IPS DF 19.7 (cell line): ENCODE measurements at places on chromosomes 2 and 18.

- DNase-seq: no peak
Observed at GRCh38 chr2:182933629-182934028, 67.2 kb upstream of the FRZB start.

DNA sequence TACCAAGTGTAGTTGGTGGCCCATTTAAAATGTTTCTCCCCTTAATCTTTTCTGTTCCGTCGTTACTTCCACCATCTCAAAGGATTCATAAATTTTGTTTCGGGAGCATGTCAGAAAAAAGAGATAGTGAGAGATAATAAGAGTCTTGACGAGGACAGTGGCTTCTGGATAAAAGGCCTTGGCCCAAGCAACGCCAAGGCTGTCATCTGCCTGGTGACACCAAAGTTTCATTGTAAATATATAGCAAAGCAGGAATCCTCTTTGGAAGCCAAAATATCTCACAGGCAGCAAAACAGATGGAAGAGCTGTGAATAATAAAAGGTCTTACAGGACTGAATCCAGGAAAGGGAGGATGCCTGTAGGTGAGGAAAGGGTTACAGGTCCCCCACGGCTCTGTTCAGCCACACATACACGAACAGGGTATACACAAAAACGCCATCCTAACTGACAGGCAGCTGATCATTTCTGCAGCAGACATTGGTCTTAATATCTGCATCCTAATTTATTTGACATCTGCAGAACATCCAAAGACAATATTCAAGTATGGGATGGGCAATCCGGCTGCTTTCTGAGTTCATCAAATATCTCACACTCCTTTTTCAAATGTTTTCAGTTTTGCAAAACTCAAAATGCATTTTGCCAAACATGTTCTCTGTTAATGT lies 382.8 kb downstream of the OSR1 start:
- no peak for DNase-seq

DNA sequence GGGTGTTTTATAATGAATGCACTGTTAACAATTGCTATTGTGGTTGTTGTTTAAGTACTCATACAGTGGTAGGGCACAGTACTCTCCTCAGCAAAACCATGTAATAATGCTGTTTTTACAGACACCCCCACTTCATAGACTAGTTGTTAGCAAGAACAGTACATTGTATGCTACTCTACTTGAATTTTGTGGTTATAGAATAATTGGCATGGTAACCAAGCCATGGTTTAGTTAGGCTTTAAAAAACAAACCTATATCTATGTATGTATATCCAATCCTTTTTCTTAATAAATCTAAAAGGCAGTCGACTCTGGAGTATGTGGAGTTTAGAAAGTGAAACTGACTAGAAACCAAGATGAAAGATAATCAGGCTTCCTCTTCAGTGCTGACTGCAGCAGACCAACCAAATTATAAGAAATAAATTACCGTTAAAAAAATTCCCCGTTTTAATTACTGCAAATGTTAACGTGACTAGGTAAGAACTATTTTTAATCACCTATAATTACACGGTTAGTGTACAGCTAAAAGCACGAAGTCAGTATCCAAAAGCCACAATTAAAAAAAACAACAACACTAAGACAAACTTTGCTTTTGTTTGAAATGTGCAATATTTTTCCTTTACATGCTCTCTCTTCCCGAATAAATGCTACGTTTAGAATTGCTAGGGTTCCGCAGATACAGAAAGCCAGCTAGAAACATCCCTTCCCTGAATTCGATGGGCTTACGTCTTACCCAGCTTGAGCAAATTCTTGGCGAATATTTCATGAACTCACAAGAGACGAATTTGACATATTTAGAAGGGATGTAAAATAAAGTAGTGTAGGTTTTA lies 113.3 kb upstream of the SERTAD2 start:
- no peak for DNase-seq

- no peak for DNase-seq
Observed at GRCh38 chr2:121790276-121790956, 35.0 kb downstream of the TSN start.

DNA sequence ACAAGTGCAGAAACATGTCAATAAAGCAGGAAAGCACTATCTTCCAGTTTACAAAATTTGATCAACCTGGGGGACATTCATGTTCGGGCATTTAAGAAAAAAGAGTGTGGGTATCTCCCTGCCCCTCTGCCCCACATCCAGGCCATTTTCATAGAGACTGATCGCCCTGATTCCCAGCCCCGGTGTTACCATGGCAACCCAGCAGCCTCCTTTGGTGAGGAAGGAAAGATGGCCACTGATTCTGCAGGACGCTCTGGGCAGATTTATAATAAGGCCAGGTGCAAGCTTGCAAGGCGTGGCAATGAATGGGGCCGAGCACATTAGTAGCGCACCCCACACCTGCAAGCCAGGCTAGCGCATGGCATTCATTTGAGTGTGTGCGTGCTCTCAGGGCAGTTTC lies 36.7 kb upstream of the ARL4C start:
- no peak for DNase-seq

DNA sequence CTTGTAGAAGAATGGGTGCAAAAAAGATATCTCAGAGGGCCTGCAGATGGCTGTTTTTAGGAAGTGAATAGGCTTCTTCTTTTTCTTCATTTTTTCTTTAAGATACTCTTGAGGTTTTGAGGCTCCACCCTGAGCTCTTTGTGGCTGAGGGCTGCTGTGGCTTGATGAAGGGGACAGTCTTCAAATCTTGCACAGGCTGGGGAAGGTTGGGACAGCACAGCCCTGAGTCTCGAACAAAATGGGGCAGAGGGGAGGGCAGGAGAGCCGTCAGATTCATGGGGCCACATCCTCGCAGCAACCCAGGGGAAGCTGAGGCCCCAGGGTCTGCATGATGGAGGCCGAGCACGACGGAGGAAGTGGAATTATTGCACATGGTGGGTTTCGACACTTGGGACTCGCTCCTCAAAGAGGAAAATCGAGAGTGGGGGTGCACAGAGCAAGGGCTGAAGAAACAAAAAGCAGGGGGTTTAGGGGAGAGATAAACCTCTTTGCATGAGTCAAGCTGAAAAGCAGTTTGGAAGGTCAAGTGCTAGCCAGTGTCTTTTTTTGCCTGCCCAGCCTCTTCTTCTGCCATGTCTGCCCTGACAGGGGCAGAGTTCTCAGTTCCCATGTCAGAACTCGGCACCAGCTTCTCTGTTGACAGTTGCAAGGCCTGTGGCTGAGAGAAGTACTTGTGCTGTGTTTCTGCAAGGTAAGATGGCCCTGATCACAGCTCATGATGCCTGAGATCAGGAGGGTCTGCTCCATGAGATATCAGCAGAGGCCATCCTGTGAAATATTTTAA lies 19.5 kb downstream of the INPP4A start:
- DNase-seq: no peak

- no peak for DNase-seq
Observed at GRCh38 chr18:45336448-45336847, 278.8 kb upstream of the SLC14A2 start.

GRCh38 chr2:105129722-105130232 lies 91.9 kb downstream of the MRPS9 start:
- DNase-seq: no peak

- no peak for DNase-seq
Observed at GRCh38 chr2:20444993-20445910, 1.6 kb upstream of the RHOB start.

DNA sequence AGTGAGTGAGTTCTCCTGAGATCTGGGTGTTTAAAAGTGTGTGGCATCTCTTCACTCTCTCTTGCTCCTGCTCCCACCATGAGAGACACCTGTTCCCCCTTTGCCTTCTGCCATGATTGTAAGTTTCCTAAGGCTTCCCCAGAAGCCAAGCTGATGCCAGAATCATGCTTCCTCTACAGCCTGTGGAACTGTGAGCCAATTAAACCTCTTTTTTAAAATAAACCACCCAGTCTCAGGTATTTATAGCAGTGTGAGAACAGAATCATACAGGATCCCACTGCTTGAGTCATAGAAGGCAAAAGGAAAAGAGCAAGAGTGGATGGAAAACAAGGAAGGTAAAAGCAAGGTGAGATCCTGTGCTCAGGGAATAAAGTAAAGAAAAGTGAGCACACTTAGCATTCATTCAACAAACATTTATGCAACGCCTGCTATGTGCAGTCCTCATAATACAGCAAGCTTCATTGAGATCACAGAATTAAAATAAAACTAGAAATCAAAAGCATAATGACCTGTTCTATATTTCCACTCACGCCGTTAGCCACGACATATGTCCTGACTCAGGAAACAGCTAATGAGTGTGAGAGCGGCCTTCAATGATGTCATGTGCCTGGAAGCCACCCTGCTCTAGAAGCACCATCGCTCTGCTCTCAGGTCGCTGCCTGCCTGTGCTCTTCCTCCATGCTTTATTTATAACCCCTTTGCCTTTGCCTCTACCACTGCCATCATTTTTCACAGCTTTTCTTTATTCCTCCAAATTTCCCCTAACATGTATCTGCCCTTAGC lies 11.3 kb upstream of the COPS8 start:
- DNase-seq: no peak

- DNase-seq: no peak
Observed at GRCh38 chr2:65666156-65666725, 233.8 kb upstream of the SPRED2 start.

- no peak for DNase-seq
Observed at GRCh38 chr2:201040867-201041628, 30.4 kb downstream of the HYCC2 start.

DNA sequence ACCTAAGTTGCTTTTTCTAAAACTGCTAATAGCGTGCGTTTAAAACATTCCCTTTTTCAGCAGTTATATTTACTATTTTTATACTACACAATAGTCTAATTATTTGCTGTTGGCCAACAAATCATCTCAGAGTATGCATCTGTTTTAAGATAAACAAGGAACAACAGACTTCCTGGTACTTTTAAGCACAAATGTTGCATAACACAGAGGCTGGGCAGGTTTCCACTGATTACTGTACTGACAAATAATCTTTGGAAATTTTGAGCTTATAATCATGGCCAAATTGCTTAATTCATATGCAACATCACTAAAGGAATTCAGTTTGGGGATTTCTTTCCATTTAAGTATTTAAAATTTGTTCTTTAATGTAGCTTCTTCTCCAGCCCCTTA lies 737.4 kb upstream of the SALL3 start:
- no peak for DNase-seq

DNA sequence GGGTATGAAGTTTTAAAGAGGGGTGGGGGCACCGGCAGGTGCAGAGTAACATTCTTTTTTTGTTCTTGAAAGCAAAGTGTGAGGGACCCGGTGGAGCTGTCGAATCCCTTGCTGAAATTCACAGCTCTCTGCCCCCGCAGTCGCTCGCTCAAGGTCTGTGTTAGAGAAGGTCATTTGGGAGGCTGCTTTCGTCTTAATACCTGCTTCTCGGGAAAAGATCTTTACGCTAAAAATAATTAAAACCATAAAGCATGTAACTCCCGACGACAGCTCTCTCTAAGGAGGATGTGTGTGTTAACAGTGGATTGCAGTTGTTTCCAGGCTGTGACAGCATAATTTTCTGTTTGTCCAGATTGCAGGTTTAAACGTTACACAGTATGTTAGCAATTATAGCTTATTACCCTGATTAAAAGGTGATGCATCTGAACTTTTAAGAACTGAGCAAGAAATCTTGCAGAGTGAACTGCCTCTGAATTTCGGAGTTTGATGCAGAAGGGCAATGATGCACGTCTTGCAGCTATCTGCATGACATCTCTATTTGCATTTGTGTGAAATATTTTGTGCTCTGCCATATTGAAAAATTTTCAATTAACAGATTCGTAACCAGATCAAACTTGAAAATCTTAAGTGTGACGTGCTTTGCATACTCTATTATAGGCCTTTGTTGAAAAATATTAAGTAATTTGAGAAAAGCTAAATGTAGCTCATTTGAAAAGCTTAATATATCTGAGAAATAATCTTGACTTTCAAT lies 954 bp downstream of the RAPGEF4 start:
- DNase-seq: no peak

- no peak for DNase-seq
Observed at GRCh38 chr2:218516614-218517013, 51.5 kb downstream of the USP37 start.

DNA sequence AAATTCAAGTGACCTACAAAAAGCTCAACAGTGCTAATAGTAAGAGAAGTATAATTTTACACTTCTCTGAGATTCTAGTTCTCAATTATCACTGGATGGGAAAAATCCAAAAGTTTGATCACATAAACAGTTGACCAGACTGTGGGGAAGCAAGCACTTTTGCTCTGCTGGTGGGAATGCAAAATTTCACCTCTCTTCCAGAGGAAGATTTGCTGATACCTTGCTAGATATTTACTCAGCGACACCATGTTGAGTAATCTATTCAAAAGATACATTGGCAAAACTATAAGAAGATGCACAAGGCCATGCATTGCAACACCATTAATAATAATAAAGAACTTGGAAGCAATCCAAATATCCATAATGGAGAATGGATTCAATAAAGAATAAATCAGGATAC lies 204.4 kb downstream of the MREG start:
- no peak for DNase-seq

DNA sequence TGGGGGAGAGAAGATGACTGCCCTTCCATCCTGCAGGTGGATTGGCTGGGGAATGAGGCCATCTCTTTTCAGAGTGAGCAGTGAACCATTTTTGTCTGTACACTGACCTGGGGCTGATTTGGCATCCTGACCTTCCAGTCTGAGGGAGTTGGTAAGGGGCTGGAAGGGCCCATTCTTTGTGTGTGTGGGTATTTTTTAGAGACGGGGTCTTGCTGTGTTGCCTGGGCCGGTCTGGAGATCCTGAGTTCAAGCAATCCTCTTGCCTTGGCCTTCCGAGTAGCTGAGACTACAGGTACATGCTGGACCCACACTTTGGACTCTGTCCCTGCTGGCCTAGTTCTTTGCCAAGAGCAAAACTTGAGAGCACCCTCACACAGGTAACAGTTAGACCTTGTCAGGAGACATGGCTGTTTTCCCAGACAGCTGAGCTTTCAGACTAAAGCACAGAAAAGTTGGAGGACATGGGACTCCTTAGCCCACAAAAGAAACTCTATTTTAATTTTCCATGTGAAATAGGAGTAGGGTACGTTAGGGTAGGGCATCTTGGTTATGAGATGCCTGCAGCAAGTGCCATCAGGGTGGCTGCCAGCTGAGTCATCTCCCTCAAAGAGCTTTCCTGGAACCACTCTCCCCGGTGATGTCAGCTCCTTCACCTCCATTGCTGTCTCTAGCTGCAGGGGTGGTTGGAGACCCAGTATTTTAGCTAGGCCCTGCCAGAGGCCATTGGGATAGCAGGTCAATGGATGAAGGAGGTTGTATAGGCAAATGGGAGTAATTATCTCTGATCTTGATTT lies 60.7 kb downstream of the DGKD start:
- DNase-seq: no peak

DNA sequence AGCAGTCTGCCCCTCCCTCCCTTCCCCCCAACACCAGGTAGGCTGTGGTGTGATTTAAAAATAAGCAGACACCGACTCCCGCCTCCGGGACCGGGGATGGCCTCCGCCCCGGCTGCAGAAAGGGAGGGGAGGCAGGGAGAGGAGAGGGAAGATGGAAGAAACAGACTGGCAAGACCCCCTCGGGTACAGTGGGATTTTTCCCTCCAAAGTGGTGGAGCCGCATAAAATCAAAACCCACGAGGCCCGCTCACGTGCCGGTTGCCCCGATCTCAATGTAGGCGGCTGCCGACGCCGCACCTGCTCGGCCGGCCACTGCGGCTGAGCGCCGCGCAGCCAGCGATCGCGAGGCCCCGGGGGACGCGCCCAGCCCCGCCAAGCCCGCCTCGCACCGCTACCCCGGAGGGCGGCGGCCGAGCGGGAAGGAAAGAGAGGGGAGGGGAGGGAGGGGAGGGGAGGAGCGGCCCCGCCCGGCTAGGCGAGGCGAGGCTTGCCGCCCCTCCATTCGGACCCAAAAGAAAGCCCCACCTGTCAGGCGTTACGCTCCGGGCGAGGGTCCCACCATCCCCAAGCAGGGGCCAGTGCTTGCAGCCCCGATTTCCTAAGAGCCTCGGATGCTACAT lies 811 bp downstream of the ADD2 start:
- peak; percentile 69 for DNase-seq

GRCh38 chr2:9492927-9493326 lies 18.6 kb downstream of the IAH1 start:
- DNase-seq: no peak
